ENCODE measurements at places on chromosomes 11 and 22.

- no peak for DNase-seq
These were observed 73.0 kb downstream of the RSF1 start for GRCh38 chr11:77747381-77747969.

DNA sequence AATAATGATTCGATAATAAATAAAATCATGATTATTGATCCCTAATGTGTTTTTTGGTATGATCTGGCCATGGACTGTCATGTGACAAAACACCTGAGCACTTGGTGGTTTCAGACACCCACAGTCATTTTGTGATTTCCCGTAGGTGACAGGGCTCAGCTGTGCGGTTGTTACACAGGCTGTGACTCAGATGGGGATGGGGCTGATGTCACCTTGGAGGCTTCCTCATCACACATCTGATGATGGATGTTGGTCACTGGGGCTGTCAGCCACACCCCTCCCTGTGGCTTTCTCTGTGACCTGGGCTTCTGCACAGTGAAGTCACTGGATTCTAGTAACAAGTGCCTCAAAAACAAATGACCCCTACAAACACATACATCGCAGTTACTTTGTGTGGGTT lies 995.1 kb downstream of the BRD1 start:
- no peak for DNase-seq

DNA sequence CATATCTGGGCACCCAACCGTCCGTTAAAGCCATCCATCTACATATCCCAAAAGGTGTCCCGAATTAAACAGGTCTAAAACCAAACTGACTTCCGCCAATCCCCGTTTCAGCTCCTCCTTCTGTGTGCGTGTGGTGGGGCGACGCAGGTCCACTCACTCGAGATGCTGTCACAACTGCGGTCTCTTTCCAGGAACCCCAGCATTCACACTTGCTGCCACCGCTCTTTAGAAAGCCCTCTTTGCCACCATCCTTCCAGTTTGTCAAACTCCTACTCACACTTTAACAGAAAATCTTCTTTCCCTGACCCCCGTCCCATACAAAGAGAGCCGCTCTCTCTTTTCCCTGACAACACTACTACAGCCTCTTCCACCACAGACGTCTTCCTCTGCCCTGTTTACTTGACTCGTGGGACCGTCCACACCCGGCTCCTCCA lies 467 bp downstream of the ESS2 start:
- no peak for DNase-seq

DNA sequence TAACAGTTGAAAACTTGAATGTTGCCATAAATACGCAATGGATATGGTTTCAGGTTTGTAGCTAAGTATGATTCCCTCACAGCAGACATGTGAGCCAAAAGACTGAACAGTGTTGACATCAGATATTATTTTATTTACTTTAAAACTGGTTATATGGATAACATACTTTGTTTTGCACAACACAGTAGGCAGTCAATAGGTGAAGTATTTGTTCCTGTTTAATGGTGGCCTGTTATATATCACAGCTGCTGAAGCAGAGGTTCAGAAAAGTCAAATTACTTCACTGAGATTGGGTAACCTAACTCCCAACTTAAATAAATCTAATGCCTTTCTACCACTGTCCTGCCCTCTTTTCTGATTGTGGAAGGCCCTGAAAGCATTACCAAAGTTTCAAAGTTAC lies 44.6 kb downstream of the YAP1 start:
- no peak for DNase-seq

DNA sequence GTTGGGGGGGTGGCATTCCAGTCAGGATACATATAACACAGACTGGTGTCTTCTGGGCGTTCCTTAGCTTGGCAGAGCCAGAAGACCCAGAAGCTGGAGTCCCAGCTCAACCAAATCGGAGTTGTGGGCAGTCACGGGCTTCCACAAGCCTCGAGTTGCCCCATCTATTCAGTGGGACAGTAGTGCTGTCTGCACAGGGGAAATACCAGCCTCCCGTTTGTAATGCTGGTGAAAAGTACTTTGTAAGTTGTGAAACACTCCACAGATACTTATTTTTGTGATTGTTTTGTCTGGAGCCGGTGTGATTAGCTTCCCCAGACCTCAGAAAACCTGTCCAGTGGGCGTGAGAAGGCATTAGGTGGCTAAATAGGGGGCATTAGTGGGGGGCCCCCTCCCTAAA lies 13.6 kb downstream of the DGKZ start:
- DNase-seq = no peak

- DNase-seq = no peak
These were observed 534.5 kb downstream of the LRRC4C start for GRCh38 chr11:40924915-40925314.

GRCh38 chr11:84137960-84138359 lies 851.8 kb upstream of the CCDC90B start:
- no peak for DNase-seq

DNA sequence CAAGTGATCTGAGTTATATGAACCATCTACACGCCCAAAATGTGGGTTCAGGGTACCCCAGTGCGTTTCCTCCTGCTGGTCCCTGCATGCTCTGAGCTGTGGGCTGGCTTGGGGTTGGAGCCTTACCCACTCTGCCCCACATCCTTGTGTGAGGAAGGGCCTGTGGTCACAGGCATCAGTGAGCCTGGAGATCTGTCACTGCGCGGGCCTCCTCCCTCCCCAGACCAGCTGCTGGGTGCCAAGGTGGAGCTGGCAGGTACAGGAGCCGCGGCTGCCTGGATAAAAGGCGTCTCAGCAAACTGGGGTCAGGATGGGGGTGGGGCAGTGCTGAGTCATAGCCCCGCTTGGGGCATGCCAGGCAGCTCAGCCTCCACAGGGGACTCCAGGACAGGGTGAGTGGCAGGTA lies 17.9 kb downstream of the GNAZ start:
- DNase-seq = no peak

GRCh38 chr11:122094836-122095235 lies 21.2 kb downstream of the BLID start:
- DNase-seq = no peak

DNA sequence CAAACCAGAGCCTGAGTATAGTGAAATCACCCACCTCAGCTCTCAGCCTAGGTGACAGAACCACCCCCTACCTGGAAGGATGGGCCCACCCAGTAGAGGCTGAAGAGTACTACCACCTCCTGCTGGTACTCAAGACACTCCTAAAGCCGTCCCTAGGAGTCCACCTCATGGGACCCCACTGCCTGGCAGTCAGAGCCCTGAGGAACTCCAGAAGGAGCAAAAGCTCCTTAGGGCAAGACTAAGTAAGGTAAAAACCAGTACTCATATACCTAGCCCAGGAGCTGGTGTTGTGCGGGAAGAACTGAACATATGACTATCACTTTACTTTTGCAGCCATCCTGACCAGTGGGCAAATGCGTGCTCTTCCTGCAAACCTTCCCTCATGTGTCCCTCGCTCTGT lies 36.3 kb downstream of the HIRA start:
- DNase-seq = no peak

DNA sequence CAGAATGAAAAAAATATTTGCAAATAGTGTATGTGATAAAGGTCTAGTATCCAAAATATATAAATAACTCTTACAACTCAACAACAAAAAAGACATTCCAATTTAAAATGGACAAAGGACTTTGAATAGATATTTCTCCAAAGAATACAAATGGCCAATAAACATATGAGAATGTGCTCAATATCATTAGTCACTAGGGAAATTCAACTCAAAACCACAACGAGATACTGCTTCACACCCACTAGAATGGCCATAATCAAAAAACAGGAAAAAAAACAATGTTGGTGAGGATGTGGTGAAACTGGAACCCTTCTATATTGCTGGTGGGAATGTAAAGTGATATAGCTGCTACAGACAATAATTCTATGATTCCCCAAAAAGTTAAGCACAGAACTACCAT lies 38.6 kb upstream of the RPS13 start:
- DNase-seq = no peak

DNA sequence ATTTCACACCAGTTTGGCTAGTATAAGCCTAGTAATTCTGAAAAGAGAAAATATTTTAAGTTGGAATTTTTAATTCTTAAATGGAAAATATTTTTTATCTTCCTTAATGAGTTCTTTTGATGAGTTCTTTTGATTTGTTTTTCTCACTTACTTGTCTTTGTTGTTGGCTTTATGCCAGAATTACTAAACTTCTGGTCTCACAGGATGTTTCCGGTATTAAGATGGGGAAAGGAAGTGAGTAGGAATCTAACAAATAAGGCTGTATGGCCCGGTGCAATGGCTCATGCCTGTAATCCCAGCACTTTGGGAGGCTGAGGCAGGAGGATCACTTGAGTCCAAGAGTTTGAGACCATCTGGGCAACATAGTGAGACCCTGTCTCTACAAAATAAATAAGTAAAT lies 106.4 kb downstream of the ARHGAP42 start:
- DNase-seq = no peak

DNA sequence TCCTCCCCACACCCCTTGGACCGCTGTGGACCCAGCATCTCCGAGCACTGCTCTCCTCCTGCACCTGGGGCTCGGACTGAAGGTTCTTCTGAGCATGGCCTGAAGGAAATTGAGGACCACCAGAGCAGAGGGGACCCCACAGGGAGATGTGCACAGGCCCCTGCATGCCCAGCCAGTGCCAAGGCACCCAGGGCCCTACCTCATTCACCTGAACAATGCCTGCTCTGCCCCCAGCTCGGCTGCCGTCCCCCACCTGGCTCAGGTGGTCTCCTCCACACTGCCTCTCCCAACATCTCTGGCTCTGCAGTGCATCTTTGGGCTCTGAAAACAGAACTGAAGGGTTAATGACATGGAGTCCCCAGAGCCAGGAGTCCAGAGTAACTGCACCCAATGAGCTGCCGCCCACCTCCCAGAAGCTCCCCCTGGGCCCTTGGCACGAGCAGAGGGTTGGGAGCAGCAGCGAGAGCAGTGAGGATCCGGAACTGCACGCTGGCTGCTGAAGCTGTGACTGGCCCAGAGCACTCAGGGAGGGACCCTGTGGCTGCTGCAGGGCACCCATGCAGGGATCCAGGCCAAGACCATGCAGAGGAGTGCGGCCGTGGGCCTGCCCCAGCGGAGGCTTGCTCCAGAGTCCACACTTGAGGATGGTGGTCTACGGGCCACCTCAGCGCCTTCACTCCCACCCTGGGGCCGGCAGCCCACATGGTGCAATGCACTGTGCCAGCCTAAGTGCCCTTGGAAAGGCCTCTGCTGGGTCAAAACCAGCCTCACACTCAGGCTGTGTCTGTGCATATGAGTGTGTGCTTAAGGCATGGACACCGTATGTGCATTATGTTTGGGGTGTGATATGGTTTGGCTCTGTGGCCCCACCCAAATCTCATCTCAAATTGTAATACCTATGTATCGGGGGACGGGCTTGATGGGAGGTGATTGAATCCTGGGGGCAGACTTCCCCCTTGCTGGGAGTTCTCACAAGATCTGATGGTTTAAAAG lies 686.1 kb downstream of the TBC1D22A start:
- no peak for DNase-seq

DNA sequence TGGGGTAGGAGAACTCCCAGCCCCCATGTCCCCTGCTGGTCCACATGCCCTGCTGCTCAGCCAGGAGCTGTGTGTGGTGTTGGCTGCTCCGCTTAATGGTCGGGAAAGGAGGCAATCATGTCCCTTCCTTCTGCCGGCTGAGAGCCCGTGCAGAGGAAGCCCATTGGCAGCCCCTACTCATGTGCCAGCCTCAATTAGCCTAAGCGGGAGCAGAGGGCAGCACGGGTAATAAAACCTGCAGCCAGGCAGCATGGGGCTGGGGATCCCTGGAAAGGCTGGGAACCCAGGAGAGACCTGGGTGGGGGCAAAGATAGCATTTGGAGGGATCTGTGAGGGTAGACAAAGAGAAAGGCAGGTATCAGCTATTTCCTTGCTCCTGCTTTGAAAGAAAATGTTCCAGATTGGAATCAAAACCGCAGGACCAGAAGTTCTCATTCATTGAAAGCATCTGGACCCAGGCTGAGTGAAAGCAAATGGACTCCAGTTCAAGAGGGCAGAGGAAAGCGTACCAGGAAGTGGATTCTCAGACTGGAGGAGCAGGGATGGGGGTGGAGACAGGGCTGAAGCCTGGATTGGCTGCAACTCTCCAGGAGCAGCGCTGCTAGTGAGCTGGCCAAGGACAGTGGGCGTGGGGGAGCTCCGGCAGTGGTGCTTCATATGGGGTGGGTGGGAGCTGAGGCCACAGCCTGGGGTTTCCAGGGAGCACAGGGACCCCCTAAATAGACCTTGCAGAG lies 103.4 kb upstream of the NECTIN1 start:
- no peak for DNase-seq

DNA sequence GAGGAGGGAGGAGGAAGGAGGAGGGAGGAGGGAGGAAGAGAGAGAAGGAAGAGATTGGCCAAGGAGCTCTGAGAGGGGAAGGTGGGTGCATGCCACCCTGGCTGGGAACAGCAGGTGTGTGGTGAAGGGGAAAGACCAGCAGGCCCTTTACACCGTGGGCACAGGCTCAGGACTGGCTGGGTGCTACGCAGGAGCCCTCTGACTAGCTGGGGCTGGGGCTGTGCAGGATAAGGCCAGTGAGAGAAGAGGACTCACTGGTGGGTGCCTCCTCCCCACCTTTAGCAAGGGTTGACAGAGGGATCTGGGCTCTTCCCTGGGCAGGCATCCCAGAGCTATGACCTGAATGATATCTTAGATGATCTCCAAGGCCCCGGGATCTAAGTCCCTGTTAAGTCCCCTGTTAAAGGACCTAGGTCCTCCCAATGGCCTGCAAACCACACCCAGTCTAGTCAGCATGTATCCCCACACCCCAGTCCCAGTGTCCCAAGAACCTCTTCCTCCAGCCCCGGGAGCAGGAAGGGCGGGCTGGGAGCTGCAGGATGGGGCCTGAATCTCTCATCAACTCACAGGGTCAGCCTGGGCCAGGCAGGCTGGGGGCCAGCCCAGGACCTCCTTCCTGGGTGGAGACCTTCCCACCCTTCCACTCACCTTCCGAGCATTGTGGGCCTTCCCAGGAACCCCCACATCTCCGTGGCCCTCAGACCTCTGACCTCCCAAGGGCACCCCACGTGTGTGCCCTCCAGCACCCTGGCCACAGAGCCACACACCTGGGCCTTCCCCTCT lies 55.4 kb downstream of the CDKN1C start:
- no peak for DNase-seq

DNA sequence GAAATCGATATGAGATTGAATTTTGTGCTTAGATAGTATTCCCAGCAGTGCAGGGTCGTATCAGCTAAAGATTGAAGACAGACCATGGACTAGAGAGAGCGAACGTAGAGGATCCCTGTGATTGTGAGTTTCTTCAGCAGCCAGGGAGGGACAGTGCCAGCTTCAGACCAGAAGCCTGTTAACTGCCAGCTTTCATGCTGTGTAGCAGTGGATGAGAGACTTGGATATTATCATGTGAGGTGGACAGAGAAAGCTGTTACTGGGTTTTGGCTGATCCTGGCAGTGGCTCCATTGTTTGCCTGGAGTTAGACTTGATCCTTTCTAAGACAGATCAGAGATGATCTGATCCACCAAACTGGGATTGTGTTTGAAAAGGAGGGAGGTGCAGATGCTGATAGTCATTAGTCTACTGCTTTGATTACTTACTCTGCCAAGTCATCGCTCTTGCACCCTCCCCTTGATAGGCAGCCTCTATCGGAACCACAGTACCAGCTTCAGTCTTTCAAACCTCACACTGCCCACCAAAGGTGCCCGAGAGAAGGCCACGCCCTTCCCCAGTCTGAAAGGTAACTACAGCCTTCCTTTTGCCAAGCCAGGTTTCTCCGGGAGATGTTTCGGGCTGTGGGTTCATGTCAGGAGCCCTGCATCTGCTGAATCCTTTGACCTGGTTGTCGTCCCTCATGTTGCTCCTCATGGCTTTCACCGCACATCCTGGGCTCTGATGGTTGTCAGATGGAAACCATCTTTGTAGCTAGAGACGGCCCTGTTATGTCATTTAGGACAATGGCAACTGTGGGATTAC lies 16.2 kb downstream of the MADD start:
- no peak for DNase-seq

- DNase-seq = peak; percentile 70
These were observed 10.7 kb upstream of the CTSF start for GRCh38 chr11:66579017-66579606.
